ENCODE measurements at places on chromosomes 16 and 17.
A peak's percentile ranks its signal among the peaks of the same experiment; 100 is the strongest.

DNA sequence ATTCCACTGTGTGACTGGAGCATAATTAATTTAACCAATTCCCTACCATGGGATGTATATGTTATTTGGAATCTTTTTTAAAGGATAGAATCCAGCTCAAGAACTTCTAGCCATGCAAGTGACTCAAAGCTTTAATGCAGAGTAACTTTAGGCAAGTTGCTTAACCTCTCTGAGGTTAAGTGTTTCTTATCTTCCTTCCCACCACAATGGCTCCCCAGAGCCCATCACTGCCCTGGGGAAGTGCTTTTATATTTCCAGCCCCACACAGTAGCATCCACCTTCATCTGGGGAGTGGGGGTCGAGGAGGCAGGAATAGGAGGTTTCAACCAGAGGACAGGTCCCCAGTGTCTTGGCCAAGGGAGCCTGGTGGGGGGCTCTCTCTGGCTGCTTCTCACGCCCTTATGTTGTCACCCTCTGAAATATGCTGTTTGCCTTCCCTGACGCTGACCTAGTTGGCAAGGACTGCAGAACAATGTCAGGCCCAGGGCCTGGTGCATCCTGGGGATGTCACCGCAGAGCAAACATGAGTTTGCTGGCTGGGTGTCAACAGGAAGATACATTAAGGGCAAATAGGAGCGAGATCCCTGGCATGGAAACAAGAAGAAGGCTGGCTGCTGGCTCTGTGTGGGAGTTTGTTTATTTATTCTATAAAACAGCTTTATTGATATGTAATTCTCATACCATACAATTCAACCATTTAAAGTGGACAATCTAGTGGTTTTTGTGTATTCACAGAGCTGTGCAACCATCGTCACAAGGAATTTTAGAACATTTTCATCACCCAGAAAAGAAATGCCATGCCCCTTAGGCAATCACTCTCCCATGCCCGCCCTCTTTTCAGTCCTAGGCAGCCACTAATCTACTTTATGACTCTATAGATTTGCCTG is 46.6 kb upstream of the WSB1 start:
- no peak overlapping the region for H3K4me3 ChIP-seq
- no peaks in the 10 kb centered on the region for H3K27me3 ChIP-seq
- DNase-seq: peak; percentile 74
- H3K4me1 ChIP-seq: peaks cover 3% of the 10 kb centered on the region

DNA sequence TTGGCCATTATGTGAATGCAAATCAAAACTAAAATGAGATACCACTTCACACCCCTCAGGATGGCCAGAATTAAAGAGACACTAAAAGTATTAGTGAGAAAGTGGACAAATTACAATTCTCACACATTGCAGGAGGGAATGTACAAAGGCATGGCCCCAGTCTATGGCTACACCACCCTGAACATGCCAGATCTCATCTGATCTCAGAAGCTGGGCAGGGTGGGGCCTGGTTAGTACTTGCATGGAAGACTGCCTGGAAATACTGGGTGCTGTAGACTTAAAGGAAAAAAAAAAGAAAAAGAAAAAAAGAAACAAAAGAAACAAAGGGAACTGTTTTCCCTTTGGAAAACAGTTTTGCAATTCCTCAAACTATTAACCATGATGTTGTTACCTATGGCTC is 97.0 kb upstream of the RBL2 start:
- no peaks in the 10 kb centered on the region for H3K4me1 ChIP-seq
- H3K36me3 ChIP-seq: no peaks in the 10 kb centered on the region
- no peak overlapping the region for H3K27ac ChIP-seq
- no peak for DNase-seq
- no peak overlapping the region for H3K4me3 ChIP-seq

DNA sequence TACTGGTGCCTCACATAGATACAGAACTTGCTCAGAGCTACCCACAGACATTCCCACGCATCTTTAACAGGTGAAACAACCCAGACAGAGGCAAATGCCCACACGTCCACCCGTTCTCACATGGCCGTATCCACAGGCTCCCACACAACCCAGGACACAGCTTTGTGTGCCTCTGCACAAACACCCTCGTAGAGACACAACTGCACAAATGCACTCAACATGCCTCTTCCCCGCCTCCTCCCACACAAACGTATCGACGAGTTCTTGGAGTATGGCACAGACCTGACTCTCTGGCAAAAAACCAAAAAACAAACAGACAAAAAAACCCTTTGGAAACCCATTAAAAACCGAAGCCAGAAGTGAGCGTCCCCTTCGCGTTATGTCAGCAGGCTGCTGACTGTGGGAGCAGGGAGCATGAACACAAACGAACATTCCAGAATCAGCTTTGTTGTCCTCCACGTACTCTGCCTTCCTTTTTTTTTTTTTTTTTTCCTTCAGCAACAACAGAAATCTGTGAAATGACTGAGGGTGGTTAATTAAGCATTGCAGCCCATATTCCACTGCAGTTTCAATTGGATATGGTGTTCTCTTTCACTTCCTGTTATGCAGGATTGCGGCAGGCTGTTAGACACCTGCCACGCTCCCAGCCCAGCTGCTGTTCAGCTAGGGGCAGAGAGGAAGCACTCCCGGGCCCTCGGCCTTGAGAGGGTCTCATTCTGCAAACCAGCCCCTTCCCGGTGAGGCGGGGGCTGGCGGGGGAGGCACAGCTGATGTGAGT is 313.7 kb downstream of the MAF start:
- H3K27ac ChIP-seq: no peak overlapping the region
- H3K36me3 ChIP-seq: no peaks in the 10 kb centered on the region
- no peaks in the 10 kb centered on the region for H3K4me1 ChIP-seq
- DNase-seq: no peak

DNA sequence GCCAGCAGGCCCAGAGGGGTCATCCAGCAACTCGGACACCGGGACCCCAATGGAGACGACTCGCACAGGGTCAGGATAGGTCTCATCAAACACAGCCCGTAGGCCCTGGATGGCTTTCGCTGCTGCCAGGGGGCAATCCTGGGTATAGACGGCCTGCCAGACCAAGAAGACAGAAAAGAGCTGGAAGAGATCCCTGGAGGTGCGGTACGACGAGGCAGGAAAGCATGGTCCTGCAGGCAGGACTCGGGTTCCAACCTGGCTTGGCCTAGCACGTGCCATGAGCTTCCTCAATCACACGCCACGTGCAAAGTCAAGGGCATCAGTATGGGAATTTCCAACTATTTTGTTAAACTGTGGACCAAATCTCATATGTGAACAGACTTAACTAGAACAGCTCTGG is 6.3 kb upstream of the EXOSC6 start:
- H3K4me3 ChIP-seq: no peak overlapping the region
- H3K4me1 ChIP-seq: peaks cover 11% of the 10 kb centered on the region
- DNase-seq: no peak
- H3K36me3 ChIP-seq: peaks cover 88% of the 10 kb centered on the region

DNA sequence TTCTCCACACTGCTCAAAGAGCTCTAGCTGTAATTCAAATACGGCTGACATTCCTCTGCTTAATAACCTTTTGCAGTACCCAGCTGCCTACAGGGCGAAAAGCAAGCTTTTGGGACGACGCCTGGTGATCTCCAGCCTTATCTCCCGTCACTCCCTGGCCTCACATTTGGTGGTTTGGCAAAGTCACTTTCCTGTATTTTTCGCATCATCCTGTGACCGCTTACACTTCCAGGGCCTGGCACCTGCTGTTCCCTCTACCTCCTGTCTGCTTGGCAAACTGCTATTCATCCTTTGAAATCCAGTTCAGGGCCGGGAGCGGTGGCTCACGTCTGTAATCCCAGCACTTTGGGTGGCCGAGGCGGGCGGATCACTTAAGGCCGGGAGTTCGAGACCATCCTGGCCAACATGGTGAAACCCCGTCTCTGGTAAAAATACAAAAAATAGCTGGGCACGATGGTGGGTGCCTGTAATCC is 2.7 kb upstream of the BHLHA9 start:
- H3K4me3 ChIP-seq: peak overlapping the region; percentile 71
- H3K4me1 ChIP-seq: peaks cover 8% of the 10 kb centered on the region
- no peak for DNase-seq
- H3K27me3 ChIP-seq: peaks cover 14% of the 10 kb centered on the region
- no peaks in the 10 kb centered on the region for H3K36me3 ChIP-seq

DNA sequence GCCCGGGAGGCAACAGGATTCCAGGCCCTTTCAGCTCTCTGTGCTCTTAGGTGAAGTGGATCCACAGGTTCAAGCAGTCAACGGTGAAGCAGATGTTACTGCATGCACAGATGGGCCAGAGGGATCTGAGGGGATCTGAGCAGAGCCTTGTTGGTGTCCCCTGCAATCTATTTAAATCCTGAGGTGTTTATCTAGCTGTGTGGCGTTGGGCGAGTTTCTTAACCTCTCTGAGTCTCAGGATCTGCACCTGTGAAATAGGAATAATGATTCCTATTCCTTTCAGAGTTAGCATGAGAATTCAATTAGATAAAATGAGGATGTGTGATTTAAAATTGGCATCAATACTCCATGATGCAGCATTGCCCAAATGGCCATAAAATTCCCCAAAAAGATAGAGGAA is 237.3 kb upstream of the CDH5 start:
- DNase-seq: no peak
- H3K27ac ChIP-seq: no peak overlapping the region
- H3K4me3 ChIP-seq: no peak overlapping the region
- H3K36me3 ChIP-seq: no peaks in the 10 kb centered on the region

DNA sequence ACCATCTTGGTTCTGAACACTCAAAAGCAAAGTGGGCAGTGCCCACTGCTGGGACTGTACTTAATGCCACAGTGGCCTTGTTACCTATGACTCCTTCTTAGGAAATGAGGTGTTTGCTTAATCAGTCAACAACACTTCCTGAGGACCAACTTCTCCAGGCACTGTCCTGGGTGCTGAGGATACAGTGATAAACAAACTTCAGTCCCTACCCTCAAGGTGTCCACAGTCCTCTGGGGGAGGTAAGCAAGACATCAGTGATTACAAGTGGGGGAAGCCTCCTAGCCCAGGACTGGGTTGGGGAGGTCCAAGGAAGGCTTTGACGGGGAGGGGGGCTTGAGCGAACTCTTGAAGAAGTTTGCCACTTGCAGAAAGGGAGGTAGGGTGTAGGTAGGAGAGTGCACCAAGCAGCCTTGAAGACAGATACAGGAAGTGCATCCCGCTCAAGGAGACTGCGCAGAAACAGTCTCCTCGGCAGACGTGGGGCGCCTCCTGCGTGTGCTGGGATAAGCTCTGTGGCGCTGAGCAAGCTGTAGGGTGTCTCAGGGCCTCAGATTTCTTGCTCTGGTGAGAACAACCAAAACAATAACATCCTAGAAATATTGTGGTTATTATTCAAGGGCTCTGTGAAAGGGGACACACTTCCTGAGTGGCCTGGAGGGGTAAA is 2.6 kb upstream of the ABCC3 start:
- no peak overlapping the region for H3K27ac ChIP-seq
- H3K27me3 ChIP-seq: peaks cover 31% of the 10 kb centered on the region
- H3K36me3 ChIP-seq: no peaks in the 10 kb centered on the region
- DNase-seq: no peak
- peaks cover 35% of the 10 kb centered on the region for H3K4me1 ChIP-seq
- no peak overlapping the region for H3K4me3 ChIP-seq

- H3K4me1 ChIP-seq: peaks cover 8% of the 10 kb centered on the region
- H3K27me3 ChIP-seq: no peaks in the 10 kb centered on the region
- no peak overlapping the region for H3K4me3 ChIP-seq
- peaks cover 15% of the 10 kb centered on the region for H3K36me3 ChIP-seq
- DNase-seq: no peak
Measured at GRCh38 chr16:11721781-11722467, 20.7 kb downstream of the TXNDC11 start.

GRCh38 chr17:72463287-72464102 is 342.7 kb downstream of the SOX9 start:
- H3K4me1 ChIP-seq: peaks cover 32% of the 10 kb centered on the region
- DNase-seq: no peak
- H3K4me3 ChIP-seq: no peak overlapping the region
- H3K27ac ChIP-seq: no peak overlapping the region
- no peaks in the 10 kb centered on the region for H3K27me3 ChIP-seq
- no peaks in the 10 kb centered on the region for H3K36me3 ChIP-seq

DNA sequence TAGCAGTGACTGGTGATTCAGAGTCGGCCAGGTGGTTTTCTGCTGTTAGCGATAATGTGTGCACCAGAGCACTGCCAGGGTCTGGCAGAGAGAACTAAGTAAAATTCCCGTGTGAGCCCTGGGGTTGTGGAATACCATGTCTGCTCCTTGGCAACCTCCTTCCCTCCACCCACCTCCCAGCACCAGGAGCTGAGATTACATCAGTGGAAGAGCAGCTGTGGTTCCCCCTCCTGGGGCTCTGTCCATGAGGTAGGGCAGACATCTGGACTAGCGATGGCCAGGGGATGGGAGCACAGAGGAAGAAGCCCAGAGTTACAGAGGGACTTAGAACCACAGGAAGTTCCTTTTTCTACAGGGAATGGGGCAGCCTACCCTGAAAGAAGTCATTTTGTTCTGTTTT is 15.8 kb downstream of the CLEC10A start:
- peak overlapping the region; percentile 44 for H3K27ac ChIP-seq
- H3K36me3 ChIP-seq: no peaks in the 10 kb centered on the region
- no peak overlapping the region for H3K4me3 ChIP-seq
- no peaks in the 10 kb centered on the region for H3K27me3 ChIP-seq

- peak; percentile 98 for DNase-seq
- H3K27me3 ChIP-seq: no peaks in the 10 kb centered on the region
- H3K27ac ChIP-seq: peak overlapping the region; percentile 22
- H3K4me1 ChIP-seq: peaks cover 7% of the 10 kb centered on the region
- no peak overlapping the region for H3K4me3 ChIP-seq
- peaks cover 31% of the 10 kb centered on the region for H3K36me3 ChIP-seq
Measured at GRCh38 chr16:15672514-15673167, 22.6 kb downstream of the NDE1 start.

DNA sequence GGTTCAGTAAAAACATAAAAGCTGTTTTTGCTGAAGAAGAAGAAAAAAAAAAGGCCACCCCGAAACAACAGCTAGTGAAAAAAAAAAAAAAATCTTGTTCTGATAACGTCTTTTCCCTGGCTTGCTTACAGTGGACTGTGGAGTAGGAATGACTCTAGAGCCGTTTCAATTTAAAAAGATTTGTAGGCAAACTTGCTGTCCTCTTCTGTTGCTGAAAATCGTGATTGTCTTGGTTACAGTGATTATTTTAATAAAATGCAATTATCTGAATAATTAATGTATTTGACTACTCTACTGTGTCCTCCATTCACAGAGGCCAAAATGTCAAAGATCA is 190.6 kb upstream of the TBX2 start:
- H3K27me3 ChIP-seq: no peaks in the 10 kb centered on the region
- no peak overlapping the region for H3K27ac ChIP-seq
- DNase-seq: no peak
- H3K36me3 ChIP-seq: no peaks in the 10 kb centered on the region
- H3K4me3 ChIP-seq: peak overlapping the region; percentile 72

- peaks cover 47% of the 10 kb centered on the region for H3K36me3 ChIP-seq
- no peaks in the 10 kb centered on the region for H3K27me3 ChIP-seq
- no peak overlapping the region for H3K4me3 ChIP-seq
- no peak for DNase-seq
- peaks cover 33% of the 10 kb centered on the region for H3K4me1 ChIP-seq
- peak overlapping the region; percentile 28 for H3K27ac ChIP-seq
Measured at GRCh38 chr17:3666516-3666915, 1.9 kb downstream of the TAX1BP3 start.

Data from mesenchymal stem cell (in vitro differentiated cells and primary cell).